ENCODE measurements at places on chromosomes 1 and 21.

GRCh38 chr1:228334954-228335353 is 71.7 kb downstream of the TRIM11 start:
- DNase-seq = peak; percentile 39

DNA sequence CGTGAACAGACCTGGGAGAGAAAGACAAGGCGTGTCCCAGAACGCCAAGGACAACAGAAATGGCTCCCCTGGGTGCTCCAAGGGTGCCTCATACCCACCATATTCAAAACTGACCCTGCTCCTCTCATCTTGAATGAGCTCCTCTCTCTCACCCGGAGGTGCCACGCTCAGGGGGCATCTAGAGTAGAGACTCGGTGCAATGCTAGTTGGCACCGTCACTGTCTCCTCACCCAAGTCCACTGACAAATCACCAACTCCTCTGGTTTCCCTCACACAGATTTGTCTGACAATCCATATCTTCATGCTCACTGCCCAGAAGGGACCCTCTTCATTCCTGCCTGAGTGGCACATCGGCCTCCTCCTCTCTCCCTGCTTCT is 5.0 kb downstream of the TMEM125 start:
- DNase-seq = no peak

DNA sequence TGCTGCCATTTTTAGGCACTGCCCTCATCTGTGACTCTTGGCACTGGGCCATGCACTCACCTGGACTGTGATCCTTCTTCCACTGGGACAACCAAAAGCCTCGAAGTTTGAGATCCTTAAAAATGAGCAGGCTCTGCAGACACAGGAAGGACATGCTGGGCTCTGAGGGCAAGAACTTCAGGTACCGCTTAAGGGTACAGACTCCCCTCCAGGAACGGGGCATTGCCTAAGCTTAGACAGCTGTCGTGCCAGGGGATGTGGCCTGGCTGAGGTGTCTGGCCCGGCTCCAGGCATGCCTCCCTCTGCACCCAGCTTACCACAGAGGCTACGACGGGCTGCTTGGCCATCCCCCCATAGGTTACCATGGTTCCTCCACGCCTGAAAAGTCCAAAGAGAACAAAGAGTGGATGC is 14.2 kb upstream of the SRSF4 start:
- no peak for DNase-seq

- DNase-seq = no peak
These were observed 909 bp upstream of the PAXBP1 start for GRCh38 chr21:32772281-32773047.

- no peak for DNase-seq
These were observed 130.7 kb downstream of the GIPC2 start for GRCh38 chr1:78176448-78176847.

GRCh38 chr1:35506960-35507912 is 50.0 kb downstream of the KIAA0319L start:
- no peak for DNase-seq

- DNase-seq = no peak
These were observed 769 bp downstream of the GPSM2 start for GRCh38 chr1:108877348-108878159.

GRCh38 chr1:3319874-3320245 is 134.6 kb upstream of the ARHGEF16 start:
- no peak for DNase-seq

DNA sequence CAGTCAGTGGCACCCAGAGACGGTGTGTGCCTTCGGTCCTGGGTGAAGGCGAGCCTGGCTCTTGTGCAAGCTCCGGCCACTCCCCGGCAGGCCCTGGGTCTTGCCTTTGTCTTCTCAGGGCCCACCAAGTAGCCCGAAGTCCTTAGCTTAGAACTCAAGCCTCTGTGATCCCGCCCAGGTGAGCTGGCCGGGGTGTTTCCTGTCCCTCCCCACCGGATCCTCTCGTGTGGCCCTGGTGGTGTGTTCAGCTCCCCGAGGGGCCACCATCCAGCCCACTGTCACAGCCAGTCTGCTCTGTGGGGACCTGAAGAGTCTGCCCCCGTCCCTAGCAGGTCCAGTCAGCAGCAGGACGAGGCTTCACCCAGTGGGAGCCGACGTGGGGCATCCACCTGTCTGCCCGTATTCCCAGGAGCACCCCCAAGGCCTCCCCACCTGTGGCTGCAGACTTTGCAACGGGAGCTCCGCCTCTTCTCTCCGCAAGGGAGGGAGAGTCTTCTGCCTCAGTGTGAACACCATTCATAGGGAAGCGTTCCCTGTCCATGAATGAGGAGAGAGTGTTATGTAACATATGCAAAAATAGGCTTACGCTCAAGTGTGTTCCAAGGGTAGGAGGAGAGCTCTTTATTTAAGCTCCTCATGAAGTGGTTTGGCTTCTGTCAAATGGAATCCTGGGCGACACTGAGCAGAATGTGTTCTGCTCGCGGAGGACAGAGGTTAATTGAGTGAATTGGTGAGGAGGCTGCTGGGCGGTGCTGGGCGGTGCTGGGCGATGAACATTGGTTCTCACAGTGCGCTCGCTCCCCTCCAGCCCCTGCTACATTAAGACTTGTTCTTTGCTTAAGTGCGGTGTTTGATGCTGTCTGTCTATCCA is 108.9 kb downstream of the CRYAA start:
- DNase-seq = peak; percentile 79

DNA sequence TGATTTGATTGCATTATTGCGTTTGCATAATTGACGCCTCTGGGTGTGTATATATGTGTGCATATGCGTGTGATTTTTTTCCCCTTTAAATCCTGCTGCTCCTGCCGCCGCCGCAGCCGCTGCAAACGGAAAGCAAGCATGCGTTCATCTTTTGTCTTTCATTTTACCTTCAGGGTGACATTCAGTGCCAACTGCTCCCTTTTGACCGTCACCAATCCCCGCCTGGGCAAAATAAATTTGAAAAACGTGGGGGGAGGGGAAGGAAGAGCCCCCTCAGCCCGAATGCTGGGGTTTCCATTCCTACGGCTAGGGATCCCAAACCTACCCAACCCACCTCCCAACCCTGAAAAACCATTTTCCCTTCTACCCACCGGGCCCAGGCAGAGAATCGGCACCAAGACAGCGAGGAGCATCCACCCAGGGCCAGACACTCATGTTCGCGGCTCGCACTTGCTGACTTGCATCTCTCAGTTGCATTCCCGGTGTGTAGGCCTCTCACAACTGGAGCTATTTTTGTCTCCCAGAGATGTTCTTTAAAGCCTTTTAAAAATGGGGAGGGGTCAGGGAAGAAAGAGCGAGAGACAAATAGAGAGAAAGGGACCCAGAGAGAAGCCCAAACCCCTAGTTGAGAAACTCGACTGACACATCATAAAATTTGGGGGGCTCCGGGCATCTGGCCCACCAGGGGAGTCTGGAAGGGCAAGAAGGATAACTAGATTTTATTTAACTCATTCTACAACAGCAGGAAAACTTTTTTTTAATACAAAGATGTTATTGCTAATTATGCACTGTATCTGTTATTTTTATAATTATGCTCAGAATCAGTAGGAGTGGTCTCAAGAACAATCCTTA is 367.1 kb upstream of the ESRRG start:
- no peak for DNase-seq

DNA sequence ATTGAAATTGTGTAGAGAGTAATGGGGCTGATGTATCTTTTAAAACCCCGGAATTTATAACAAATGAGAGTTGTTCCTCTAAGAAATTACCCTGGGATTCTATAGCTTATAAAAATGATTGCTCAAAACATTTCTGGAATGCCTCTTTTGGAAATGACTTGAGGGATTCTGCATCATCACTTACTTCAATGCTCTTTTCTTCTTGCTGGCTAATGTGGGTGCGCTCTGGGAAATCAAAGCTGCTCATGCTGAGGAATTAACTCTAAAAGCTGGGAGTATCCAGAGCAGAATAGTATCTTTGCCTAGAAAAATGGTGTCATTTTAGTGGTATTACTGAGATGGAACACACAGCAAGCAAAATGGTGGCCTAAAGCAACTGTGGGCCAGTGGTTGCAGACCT is 23.0 kb upstream of the TBX15 start:
- DNase-seq = no peak

- DNase-seq = no peak
These were observed 27.6 kb upstream of the NBL1 start for GRCh38 chr1:19616489-19616888.

- no peak for DNase-seq
These were observed 137.5 kb downstream of the TOMM20 start for GRCh38 chr1:234990874-234991801.

GRCh38 chr1:76856104-76856503 is 11.2 kb upstream of the ST6GALNAC5 start:
- no peak for DNase-seq

GRCh38 chr1:33045814-33046213 is 9.1 kb upstream of the AK2 start:
- no peak for DNase-seq

- DNase-seq = no peak
These were observed 372.8 kb downstream of the PTBP2 start for GRCh38 chr1:97094247-97094972.

Data from lower lobe of right lung (tissue), 2 donors.